Hematopoietic multipotent progenitor cell (in vitro differentiated cells): ENCODE measurements at places on chromosomes 7 and 10. TPM values are rescaled to one million over a fixed set of nuclear protein-coding genes. Genes with fewer than 3 reads are reported as not detected.

Gene AHR
- total RNA-seq: 76.7 TPM

Gene FAM25G
- not detected for total RNA-seq

Gene RPP30
- total RNA-seq: 16.4 TPM

Gene JCAD
- 1.3 TPM for total RNA-seq

Gene LEP
- under 0.01 TPM for total RNA-seq

Gene HABP2
- total RNA-seq: 0.27 TPM

Gene SPDYE8
- not detected for total RNA-seq

Gene SH2B2
- 6.2 TPM for total RNA-seq

Gene EFCAB10
- not detected for total RNA-seq

Gene EBLN1
- not detected for total RNA-seq

Gene ZP3
- total RNA-seq: 17.5 TPM

Gene CYP3A4
- total RNA-seq: not detected

Gene HOXA1
- 0.27 TPM for total RNA-seq

Gene TMEM270
- total RNA-seq: not detected

Gene PTPN20
- 1.6 TPM for total RNA-seq

Gene TUBB8
- total RNA-seq: not detected

Gene ANKRD2
- not detected for total RNA-seq

Gene HYAL4
- not detected for total RNA-seq

Gene OGDHL
- total RNA-seq: 0.27 TPM

Gene MOGAT3
- not detected for total RNA-seq

Gene ACTR3C
- 26.4 TPM for total RNA-seq

Gene CNPY1
- total RNA-seq: not detected

Gene BLOC1S2
- 11.3 TPM for total RNA-seq

Gene RASA4B
- 14.8 TPM for total RNA-seq

Gene SPDYE6
- not detected for total RNA-seq

Gene MSANTD7
- total RNA-seq: 23.7 TPM

Gene NME8
- 0.27 TPM for total RNA-seq

Gene GTF2IRD1
- 1.1 TPM for total RNA-seq

Gene PNPLA8
- total RNA-seq: 9.7 TPM
